Progenitor cell of endocrine pancreas (in vitro differentiated cells): ENCODE measurements at places on chromosomes 11 and 22.

DNA sequence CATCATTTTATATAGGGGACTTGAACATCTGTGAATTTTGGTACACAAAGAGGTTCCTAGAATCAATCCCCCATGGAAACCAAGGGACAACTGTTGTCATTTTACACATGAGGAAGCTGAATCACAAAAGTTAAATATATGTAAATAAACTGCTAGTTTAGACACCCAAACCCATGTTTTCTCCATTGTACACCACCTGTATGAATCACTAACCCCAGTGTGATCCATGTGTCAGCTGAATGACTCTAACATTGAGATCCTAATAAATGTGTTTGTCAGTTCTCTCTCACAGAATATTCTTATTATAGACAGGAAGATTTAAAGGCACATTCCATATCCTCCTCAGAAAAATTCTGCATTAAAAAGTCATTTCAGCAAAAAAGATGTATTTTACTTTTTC is 83.3 kb downstream of the ATG16L2 start:
- H3K36me3 ChIP-seq, result peaks cover 4% of the 10 kb centered on the region
- H3K27me3 ChIP-seq, result no peaks in the 10 kb centered on the region
- no peaks in the 10 kb centered on the region for H3K4me1 ChIP-seq
- H3K4me3 ChIP-seq, result no peak overlapping the region
- no peak for DNase-seq
- H3K27ac ChIP-seq, result no peak overlapping the region

DNA sequence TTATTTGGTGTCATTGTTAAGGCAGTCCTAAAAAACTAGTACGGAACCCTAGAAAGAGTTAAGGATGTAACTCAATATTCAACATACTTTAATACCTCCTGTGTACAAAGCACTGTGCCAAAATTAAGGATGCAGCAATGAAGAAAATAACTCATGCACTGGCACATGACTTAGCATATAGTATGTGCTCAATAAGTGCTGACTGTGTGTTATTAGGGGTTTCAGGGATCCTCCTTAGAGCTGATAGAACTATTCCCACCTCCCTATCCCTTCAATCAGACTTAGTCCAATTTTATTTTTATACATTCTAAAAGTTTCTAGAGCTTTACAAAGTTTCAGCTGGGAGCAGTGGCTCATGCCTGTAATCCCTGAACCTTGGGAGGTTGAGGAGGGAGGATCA is 6.1 kb upstream of the FEZ1 start:
- no peak overlapping the region for H3K4me3 ChIP-seq
- DNase-seq, result no peak
- peaks cover 19% of the 10 kb centered on the region for H3K27me3 ChIP-seq
- H3K36me3 ChIP-seq, result no peaks in the 10 kb centered on the region
- no peaks in the 10 kb centered on the region for H3K4me1 ChIP-seq

GRCh38 chr11:44883277-44883676 is 67.4 kb downstream of the TP53I11 start:
- H3K36me3 ChIP-seq, result no peaks in the 10 kb centered on the region
- H3K27me3 ChIP-seq, result no peaks in the 10 kb centered on the region
- H3K4me1 ChIP-seq, result peaks cover 38% of the 10 kb centered on the region
- DNase-seq, result no peak
- H3K4me3 ChIP-seq, result no peak overlapping the region
- H3K27ac ChIP-seq, result no peak overlapping the region

GRCh38 chr11:64687204-64687603 is 35.8 kb downstream of the NRXN2 start:
- peaks cover 4% of the 10 kb centered on the region for H3K4me1 ChIP-seq
- no peak overlapping the region for H3K4me3 ChIP-seq
- H3K27me3 ChIP-seq, result peaks cover 67% of the 10 kb centered on the region
- no peaks in the 10 kb centered on the region for H3K36me3 ChIP-seq
- no peak for DNase-seq

DNA sequence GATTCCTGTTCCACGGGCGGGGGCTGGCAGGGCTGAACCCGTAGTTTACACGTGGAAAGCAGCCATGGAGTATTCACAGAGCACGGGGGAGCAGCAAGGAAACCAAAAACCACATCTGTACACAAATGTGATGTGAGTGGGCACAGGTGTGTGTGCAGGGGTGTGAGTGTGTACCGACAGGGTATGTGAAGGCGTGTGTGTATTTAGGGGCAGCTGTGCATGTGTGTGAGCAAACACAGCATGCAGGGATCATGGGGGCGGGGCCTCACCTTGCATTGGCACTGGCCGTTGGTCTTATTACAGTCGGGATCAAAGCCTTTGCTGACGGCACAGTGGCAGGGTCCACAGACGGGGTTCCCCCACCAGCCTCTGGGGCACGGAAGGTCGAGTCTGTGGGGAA is 58.4 kb downstream of the TRMU start:
- no peaks in the 10 kb centered on the region for H3K27me3 ChIP-seq
- H3K27ac ChIP-seq, result no peak overlapping the region
- no peak overlapping the region for H3K4me3 ChIP-seq
- no peaks in the 10 kb centered on the region for H3K4me1 ChIP-seq
- DNase-seq, result no peak
- H3K36me3 ChIP-seq, result peaks cover 1% of the 10 kb centered on the region

DNA sequence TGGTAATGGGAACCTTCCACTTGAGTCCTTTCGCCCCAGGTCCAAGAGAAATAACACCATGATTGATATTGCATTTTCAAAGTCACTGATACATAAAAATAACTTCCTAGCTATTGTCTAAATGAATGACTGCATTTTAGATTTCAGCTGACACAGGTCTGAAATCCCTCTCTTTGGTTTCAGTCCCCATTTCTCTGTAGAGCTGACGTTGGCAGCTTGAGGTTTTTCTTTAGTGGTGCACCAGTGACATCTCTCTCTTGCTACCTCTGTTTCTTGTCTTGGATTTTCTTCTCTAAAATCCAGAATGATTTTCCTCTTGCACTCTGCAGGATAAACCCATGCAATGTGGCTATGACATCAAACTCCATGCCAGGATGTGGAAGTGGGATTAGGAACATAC is 31.7 kb upstream of the SORL1 start:
- no peaks in the 10 kb centered on the region for H3K36me3 ChIP-seq
- peaks cover 8% of the 10 kb centered on the region for H3K27me3 ChIP-seq
- H3K4me3 ChIP-seq, result no peak overlapping the region
- DNase-seq, result no peak
- peaks cover 7% of the 10 kb centered on the region for H3K4me1 ChIP-seq
- no peak overlapping the region for H3K27ac ChIP-seq

DNA sequence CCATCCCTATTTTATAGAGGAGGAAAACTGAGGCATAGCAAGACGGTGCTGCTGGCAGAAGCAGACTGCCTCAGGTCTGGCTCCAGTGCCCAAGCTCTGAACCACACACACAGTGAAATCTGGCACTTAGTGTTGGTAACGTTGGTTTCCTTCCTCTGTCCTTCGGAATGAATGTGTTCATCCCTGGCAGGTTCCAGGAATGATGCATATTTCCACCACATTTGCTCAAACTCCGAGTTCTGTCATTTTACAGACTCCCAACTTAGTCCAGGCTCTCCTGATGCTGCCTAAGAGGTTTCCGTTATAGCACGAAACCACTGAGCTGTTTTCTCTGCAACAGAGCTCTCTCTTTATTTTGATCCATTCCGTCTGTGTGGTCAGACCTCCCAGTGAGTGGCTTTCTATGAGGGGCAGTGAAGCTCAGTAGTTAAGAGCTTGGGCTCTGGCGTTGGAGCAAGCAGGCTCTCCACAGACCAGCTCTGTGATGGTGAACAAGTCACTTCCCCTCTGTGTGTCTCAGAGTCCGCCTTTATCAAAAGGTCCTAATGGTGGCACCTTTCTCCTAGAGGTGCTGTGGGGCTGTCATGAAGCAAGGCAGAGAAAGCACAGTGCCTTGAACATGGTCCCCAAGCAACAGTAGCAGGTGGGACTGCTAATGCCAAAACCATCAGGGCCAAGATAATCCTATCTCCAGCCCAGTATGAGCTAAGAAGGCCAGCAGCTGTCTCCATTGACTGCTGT is 200.3 kb downstream of the MYO18B start:
- H3K36me3 ChIP-seq, result peaks cover 1% of the 10 kb centered on the region
- DNase-seq, result no peak
- H3K4me1 ChIP-seq, result peaks cover 4% of the 10 kb centered on the region
- H3K27ac ChIP-seq, result no peak overlapping the region
